ENCODE measurements at places on chromosomes 12 and 14. TPM values are rescaled to one million over a fixed set of nuclear protein-coding genes. Genes with fewer than 3 reads are reported as not detected.

- DNase-seq: no peak
These were observed 10.4 kb downstream of the CCT2 start for GRCh38 chr12:69595689-69596088.

DNA sequence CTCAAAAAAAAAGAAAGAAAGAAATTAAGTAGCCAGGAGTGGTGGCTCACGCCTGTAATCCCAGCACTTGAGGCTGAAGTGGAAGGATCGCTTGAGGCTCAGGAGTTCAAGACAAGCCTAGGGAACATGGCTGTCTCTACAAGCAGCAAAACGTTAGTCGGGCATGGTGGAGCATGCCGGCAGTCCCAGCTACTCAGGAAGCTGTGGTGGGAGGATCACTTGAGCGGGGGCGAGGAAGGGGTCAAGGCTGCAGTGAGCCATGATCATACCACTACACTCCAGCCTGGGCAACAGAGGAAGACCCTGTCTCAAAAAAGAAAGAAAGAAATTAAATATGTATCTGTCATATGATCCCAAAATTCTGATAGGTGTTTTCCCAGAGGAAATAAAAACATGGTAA, 5.3 kb downstream of the RAD52 start:
- no peak for DNase-seq

DNA sequence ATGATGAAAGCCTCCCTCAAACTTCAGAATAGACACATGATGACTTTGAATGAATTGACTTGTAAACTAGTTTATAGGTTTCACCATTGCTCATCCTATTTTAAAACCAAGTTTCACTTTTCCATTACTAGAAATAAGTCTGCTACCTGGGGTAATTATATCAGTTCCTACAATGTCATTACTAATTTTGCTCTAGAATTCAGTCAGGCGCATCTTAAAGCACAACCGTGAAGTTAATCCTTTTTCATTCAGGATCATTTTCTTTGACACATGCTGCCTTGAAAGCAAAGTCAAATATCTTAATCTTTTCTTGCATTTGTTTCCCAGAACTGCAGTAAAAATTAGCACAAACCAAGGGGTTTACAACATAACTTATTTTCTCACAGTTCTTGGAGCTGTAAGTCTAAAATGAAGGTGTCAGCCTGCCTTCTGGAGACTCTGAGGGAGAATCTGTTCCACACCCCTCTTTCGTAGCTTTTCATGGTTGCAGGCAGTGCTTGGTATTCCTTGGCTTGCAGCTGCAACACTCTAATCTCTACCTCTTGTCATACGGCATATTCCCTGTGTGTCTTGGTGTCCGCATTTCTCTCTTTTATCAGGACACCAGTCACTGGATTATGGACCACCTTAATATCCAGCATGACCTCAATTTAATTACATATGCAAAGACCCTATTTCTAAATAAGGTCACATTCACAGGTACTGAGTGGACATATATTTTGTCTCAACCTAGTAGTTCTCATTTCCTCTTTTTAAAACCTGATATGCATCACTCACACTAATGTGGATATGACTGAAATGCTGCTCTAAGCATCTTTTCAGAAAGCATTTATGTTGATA, 114.3 kb upstream of the PDZRN4 start:
- no peak for DNase-seq

TEX52 gene
- not detected for polyA plus RNA-seq

PIANP gene
- polyA plus RNA-seq: 0.60 TPM

MYRFL gene
- polyA plus RNA-seq: not detected
